Spleen (tissue), 13 donors: ENCODE measurements at places on chromosomes 4 and X. TPM values are rescaled to one million over a fixed set of nuclear protein-coding genes. Genes with fewer than 3 reads are reported as not detected.

The GUCY1B1 gene
- total RNA-seq, result 16.8 TPM

The PROM1 gene
- total RNA-seq, result 0.75 TPM

DNA sequence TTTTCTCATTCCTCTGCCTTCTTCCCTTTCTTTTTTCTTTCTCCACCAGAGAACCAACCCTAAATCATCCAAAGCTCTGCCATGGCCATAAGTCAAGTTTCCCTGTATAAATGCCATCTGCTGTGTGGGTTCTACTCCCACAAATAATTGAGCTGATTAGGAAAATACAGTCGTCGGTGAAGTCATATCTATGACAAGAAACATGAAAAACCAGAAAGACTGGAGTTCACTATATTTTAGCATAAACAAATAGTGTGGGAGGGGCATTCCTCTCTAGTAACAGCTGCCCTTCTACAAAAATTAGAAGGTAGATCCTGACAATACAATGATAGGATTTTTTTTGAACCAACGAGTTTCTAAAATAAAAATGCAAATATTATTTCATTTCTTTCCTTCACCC, 48.8 kb downstream of the SPOCK3 start:
- H3K27me3 ChIP-seq, result no peaks in the 10 kb centered on the region
- no peaks in the 10 kb centered on the region for H3K4me1 ChIP-seq
- no peak for DNase-seq
- no peak overlapping the region for H3K27ac ChIP-seq
- H3K4me3 ChIP-seq, result no peak overlapping the region

GRCh38 chr4:60897415-60897814, 302.7 kb upstream of the ADGRL3 start:
- H3K4me1 ChIP-seq, result no peaks in the 10 kb centered on the region
- no peaks in the 10 kb centered on the region for H3K27me3 ChIP-seq
- no peak for DNase-seq
- no peaks in the 10 kb centered on the region for H3K36me3 ChIP-seq
- H3K27ac ChIP-seq, result no peak overlapping the region

DNA sequence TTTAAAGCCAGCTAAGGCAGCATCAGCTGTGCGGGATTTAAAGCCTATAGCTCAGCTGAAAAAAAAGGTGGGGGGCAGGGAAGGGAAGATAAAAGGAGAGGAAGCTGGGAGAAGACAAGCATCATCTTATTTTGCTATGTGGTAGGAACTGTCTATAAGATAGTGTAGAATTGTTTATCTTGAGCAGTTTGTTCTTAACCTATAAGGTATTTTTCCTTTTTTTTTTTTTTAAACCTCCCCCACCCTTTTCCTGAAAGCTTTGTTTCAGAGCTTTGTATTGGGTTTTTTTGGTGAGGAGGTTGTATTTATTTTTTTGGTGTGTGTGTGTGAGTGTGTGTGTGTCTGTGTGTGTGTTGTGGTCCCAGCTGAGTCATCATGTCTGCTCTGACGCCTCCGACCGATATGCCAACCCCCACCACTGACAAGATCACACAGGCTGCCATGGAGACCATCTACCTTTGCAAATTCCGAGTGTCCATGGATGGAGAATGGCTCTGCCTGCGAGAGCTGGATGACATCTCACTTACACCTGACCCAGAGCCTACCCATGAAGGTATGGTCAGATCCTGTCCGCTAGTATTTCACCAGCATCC, 531 bp downstream of the RUFY3 start:
- H3K27me3 ChIP-seq, result no peaks in the 10 kb centered on the region
- H3K27ac ChIP-seq, result peak overlapping the region; percentile 19
- no peak for DNase-seq
- no peaks in the 10 kb centered on the region for H3K4me1 ChIP-seq
- H3K36me3 ChIP-seq, result no peaks in the 10 kb centered on the region

- no peak overlapping the region for H3K4me3 ChIP-seq
- no peaks in the 10 kb centered on the region for H3K4me1 ChIP-seq
- no peaks in the 10 kb centered on the region for H3K36me3 ChIP-seq
- no peaks in the 10 kb centered on the region for H3K27me3 ChIP-seq
- no peak overlapping the region for H3K27ac ChIP-seq
Measured at GRCh38 chr4:66182636-66183035, 512.3 kb upstream of the EPHA5 start.
